ENCODE measurements at places on chromosomes 13 and 19.

DNA sequence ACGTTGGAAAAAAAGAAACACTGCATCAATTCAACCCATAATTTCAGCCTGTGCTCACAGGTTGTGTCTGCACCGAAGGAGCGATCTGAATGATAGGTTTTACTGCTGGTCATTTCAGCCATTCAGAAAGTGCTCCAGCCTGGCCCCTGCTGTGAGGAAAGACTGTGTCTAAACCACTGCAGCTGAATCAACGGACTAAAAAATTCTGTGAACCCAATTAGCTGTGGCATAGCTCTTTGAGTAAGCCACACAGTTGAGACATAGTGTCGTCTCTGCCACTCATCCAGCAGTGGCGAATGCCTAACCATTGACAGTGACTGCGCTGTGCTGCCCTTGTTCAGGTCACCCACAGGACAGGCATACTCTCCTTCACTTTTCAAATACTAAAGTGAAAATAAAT, 179.8 kb downstream of the COG6 start:
- DNase-seq, result no peak

- DNase-seq, result no peak
Observed at GRCh38 chr13:66275416-66275815, 954.7 kb downstream of the PCDH9 start.

DNA sequence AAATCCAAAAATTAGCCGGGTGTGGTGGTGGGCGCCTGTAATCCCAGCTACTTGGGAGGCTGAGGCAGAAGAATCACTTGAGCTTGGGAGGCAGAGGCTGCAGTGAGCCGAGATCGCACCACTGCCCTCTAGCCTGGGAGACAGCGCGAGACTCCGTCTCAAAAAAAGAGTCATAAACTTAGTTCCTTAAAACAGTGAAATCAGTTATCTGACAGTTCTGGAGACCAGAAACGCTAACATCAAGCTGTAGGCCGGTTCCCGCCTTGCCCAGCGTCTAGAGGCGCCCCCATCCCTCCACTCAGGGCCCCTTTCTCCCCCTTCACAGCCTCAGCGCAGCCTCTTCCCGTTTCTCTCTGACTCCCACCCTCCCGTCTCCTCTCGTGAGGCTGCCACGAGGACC, 11.9 kb downstream of the ADAT3 start:
- no peak for DNase-seq

DNA sequence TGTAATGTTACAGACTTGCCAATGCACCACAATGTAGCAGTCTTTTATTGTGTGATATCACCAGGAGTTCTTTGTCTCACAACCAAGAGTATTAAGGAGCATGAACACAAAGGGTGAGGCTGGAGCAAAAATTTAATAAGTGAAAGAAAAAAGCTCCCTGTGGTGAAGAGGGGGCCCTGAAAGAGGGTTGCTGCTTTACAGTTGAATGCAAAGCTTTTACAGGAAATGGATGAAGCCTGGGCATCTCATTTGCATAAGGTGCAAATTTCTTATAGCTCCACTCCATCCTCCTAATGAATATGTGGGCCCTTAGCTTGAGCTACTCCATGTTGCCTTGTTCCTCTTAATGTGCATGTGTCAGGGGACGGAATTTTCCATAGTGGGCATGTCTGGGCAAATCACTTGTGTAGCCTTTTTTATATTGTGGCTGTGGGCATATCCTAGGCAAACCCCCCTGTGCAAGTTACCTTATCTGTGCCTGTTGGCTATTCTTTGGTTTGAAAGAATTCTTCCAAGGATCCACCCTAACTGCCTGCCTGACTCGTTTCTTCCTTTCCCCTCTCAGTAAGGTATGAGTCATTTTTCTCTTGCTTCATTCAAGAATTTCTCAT, 45.3 kb upstream of the TRPC4 start:
- no peak for DNase-seq

DNA sequence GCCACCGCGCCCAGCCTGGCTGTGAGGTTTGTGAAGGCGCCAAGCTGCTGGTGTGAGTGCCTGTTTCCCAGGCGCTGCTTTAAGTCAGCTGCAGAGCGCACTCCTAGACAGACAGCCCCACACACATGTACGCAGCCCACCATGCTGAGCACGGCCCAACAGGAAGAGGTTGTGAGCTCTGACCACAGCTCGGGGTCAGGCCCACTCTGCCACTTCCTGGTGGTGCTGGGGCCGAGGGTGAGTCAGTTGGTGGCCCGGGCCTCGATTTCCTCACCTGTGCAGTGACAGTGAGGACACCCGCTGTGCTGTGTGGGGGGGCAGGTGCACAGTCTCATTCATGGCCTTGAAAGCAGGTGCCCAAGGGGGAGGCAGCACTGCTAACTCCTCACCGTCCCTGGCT, 106.7 kb downstream of the KDM4B start:
- no peak for DNase-seq

GRCh38 chr13:68813180-68813796, 1294.3 kb upstream of the ATXN8OS start:
- no peak for DNase-seq

DNA sequence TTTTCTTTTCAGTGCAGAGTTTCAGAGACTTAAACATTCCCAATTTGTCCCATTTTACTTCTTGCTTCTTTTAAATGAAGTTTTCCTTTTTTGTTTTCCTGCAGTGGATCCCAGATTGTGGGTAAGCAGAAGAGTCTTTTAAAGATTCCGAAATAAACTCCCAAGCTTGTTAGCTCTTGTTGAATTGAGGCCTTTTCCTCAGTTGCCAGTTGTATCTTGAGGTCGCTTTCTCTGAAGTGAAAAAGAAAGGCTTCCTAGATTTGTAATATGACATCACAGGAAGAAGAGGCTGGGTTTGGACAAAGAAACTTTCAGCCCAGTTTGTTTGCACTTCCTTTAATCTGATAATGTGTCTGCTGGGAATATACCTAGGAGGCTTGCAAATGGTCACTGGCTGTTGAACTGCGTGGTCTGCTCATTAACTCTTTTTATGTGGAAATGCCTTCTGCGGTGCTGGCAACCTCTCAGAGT, at the start of gene LPAR6:
Gene LPAR6, minus strand, starts transcription at position 233 of the 471 bp plus-strand sequence. CDS start 690 bp downstream, outside the sequence.
- no peak for DNase-seq

GRCh38 chr19:15418231-15418578, 583 bp downstream of the AKAP8L start:
- no peak for DNase-seq

GRCh38 chr19:33487901-33488800, 33.4 kb downstream of the PEPD start:
- DNase-seq, result no peak

DNA sequence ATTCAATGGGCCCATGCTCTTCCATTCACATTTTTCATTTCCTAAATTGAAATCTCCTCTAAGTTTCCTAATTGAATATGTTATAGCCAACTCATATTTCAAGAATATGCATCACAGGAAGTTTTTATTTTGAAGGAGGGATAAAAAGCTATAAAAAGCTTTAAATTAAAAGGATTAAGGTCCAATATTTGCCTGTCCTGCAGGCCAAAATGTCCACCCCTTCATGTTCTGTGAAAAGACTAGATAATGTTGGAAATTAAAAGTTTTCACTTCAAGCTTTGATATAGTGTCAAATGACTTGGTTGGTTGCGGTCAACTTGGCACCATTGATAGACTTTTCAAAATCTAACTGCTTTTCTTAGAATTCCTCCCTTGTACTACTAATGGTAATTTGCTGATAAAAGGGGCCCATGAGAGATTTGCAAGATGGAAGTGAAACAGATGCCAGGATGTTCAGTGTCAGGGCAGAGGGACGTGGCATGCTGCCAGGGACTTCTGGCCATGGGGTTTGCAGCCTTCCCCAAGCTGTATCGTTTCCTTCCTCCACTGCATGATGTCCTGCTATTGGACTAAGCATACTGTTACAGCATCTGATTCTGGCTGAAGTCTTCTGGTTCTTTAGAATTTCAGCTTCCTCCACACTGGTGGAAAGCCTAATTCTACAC, 547.3 kb upstream of the MIR17HG start:
- no peak for DNase-seq

DNA sequence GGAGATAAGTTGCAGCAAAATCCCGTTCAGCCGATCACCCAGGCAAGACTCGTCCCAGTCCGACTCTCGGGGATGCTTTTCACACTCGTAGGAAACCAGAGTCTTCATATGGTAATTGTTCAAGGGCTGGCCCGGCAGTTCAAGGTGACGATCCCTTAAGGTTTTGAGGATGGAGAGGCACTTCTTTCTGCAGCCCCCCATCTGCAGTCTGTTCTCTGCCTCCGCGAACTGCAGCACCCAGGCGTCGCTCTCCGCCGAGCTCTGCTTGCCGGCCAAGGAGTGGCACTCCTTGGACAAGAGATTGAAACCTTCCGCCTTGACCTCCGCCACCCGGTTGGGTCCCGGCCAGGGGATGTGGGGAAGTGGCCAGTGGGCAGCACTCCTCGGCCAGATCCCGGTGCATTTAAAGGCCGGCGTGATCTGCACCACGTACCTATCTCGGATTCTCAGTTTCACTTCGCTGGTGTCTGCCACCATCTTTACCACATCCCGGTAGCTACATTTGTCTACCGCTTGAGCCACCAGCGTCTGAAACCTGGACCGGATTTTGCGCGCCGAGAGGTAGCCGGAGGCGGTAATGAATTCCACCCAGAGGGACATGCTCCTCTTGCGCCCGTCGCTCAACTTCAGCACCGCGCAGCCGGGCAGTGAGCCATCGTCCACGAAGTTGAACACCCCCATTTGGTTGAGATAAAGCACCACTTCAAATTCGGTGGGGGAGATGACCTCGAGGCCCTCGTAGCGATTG, 1.1 kb downstream of the MAB21L1 start:
- peak; percentile 30 for DNase-seq

DNA sequence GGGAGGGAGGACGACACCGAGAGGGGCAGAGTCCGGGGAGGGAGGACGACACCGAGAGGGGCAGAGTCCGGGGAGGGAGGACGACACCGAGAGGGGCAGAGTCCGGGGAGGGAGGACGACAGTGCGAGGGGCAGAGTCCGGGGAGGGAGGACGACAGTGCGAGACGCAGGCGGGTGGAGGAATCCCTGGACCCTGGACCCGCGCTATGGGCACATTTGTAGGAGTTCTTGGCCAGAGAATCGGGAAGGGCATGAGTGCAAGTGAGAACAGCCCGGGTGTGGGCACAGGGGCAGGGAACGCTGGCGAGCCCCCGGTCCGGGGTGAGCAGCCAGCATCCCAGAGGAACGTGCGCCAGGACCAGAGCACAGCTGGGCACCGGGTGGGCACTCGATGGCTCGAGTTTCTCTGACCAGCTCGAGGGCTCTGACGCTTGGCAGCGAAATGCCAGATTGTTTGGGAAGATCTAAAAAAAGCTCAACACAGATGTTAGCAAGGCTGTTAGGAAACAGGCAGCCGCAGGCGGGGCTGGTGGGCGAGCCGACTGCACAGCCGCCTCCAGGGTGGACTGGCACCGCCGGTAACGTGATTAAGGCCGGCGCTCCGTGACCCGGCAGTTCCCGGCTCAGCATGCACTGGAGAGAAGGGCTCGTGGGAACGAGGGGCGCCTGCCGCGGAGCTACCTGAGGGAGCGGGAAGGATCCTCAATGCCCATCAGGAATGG, 17.9 kb upstream of the C2CD4C start:
- DNase-seq, result no peak

DNA sequence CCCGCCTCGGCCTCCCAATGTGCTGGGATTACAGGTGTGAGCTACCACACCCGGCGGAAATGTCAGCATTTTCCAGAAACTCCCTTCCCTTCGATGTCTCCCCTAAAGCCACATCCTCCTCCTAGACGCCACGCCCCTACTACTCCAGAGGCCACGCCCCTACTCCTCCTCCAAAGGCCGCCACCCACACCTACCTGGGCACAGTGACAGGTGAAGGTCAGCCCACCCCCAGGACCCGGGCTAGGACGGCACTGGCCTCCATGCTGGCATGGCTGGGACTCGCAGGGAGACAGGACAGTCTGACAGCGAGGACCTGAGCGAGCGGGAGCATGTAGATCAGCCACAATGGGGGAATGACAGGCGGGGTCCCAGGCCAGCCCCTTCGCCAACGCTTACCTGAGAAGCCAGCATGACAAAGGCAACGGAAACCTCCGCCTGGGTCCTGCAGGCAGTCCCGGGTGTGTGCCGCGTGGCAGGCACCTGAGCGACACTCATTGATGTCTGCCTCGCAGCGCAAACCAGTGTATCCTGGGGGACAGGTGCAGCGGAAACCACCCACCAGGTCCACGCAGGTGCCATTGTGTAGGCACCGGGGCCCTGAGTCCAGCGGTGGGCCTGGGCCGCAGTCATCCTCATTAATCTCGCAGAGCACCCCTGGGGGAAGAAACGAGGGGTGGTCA, 22.0 kb downstream of the NOTCH3 start:
- DNase-seq, result no peak

- DNase-seq, result no peak
Observed at GRCh38 chr13:48142436-48142835, 47.5 kb upstream of the MED4 start.

DNA sequence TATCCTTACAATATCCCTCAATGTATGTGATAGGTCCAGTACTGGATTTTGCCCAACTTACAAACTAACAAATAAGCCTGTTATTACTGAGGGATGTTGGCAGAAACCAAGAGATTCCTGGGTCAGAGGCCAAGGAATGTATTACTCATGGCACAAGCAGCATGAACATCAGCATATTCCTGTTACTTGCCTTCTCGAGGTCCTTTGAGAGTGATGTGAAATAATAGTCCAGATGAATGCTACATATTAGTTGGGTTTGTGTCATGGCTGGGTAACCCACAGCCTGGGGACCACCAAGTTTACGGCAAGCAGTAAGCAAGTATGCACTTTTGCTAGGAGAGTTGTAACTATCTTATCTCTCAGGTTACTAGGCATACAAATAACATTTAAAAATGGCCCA, 384.5 kb upstream of the GPC6 start:
- no peak for DNase-seq

DNA sequence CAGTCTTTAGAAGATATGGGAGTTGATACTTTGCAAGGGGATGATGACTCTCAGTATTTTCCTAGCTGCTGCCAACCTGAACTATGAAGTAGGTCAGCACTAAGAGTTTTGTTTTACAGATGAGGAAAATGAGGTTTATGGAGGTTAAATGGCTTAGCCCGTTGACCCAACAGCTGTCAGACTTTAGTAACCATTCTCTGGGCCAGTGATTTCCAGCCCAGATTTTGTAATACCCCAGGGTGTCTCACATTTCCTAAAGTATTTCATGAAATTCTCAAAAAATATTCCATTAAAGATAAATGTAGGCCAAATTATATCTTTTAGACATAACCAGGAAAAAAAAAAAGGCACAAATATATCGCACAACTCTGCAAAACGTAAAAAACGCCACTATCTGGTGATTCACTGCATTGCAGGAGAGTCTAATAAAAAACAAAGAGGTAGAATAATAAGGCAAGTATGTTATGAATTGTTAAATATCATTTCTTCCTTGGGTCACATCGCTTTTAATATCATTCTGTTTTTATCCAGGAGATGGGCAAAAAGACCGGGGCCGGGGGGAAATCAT, 112.5 kb downstream of the DACH1 start:
- DNase-seq, result no peak
